ENCODE measurements at places on chromosomes 7 and 10. TPM values are rescaled to one million over a fixed set of nuclear protein-coding genes. Genes with fewer than 3 reads are reported as not detected.
A peak's percentile ranks its signal among the peaks of the same experiment; 100 is the strongest.

DNA sequence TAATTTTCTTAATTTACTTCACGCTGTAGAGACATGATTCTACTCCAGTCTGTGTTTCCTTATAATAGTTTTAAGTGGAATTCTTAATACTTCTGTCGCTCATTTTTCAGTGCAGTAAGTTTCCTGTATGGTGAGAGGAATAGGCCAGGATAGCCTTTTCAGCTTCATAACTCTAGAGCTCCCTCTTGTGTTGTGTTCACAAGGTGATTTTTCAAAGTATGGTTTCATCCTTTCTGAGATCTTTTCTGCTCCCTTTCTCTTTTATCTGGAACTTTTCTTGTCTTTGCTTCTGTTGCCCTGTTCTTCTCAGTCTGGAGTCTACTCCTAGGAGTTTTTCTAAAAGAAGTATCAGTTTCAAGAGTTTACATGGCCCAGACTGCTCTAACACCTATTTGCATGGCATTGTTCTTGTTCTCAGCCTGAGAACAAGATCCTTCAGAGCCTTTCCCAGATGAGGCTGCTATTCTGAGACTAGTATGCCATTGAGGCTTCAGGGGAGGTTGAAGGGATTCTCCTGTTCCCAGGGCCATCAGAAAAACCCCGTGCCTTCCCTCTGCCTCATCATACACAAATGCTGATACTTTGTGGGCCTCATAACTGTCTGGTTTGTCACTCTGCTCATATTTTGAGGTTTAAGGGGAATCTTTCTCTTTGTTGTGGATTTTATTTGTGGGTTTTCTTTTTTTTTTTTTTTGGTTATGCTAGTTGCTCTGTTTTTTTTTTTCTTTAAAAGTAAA lies 21.8 kb downstream of the NET1 start:
- H3K4me3 ChIP-seq = no peak overlapping the region
- H3K4me1 ChIP-seq = peaks cover 6% of the 10 kb centered on the region
- no peaks in the 10 kb centered on the region for H3K36me3 ChIP-seq

The LIPM gene
- not detected for total RNA-seq

DNA sequence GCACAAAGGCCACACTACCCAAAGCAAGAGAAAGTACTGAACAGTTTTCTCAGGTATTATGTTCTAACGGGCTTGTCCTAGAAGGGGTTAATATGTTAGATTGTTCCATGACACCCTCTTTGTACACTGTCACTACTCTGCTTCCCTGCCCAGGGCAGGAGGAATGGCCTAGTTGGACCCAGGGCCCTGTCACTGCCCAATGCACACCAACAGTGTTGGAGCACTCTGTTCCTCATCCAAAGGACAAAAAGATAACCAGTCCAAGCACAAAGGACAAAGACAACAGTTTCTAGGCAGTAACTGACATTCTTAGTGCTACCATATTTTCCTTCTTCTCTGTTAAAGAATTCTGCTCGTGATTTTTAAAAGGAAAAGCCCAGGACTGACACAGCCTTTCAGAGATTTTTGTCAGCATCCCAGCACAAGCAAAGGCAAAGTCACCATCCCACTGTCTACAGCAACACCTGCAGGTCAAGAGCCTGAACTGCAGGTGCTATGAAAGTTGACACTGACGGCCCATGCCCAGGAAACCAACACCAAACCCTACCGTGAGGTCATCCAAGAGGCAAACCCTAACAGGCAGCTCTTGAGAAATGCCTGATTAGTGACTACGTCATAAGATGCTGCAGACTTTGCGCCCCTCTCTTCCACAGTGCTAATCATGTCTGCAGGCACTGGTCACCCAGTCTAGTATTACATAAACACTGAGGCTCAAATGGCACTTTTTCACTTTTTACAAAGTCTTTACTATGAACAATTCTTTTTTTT lies 13.2 kb downstream of the NUDCD3 start:
- H3K27ac ChIP-seq = no peak overlapping the region
- H3K4me1 ChIP-seq = peaks cover 20% of the 10 kb centered on the region
- H3K4me3 ChIP-seq = no peak overlapping the region
- peak; percentile 68 for DNase-seq

- DNase-seq = no peak
- H3K36me3 ChIP-seq = no peaks in the 10 kb centered on the region
- H3K4me3 ChIP-seq = no peak overlapping the region
- H3K4me1 ChIP-seq = peaks cover 30% of the 10 kb centered on the region
Observed at GRCh38 chr7:7152315-7152714, 30.0 kb upstream of the C1GALT1 start.

The TYW1B gene
- 8.4 TPM for total RNA-seq

The GTF2I gene
- 156 TPM for total RNA-seq

DNA sequence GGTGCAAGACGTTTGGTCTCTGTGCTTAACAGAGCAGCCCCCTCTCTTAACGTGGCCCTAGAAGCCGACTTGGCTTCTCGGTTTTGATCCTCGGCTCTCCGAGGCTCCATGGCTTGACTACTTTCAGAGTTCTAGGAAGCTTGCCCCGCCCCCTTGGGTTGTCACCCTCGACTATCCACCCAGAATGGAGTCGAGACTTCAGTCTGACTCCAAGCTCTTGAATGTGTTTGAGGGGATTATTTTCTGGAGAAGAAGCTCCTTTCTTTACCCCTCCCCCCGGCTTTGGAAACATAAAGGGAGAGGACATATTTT lies 448 bp downstream of the SEC24C start:
- H3K4me3 ChIP-seq = peak overlapping the region; percentile 95
- H3K27ac ChIP-seq = peak overlapping the region; percentile 97
- H3K4me1 ChIP-seq = peaks cover 43% of the 10 kb centered on the region
- peaks cover 9% of the 10 kb centered on the region for H3K36me3 ChIP-seq

The RBAK gene
- 20.3 TPM for total RNA-seq

The OIT3 gene
- not detected for total RNA-seq

- peaks cover 6% of the 10 kb centered on the region for H3K4me1 ChIP-seq
- peaks cover 27% of the 10 kb centered on the region for H3K36me3 ChIP-seq
- no peak for DNase-seq
- no peak overlapping the region for H3K27ac ChIP-seq
- no peak overlapping the region for H3K4me3 ChIP-seq
Observed at GRCh38 chr7:105126436-105126975, 112.5 kb downstream of the KMT2E start.

DNA sequence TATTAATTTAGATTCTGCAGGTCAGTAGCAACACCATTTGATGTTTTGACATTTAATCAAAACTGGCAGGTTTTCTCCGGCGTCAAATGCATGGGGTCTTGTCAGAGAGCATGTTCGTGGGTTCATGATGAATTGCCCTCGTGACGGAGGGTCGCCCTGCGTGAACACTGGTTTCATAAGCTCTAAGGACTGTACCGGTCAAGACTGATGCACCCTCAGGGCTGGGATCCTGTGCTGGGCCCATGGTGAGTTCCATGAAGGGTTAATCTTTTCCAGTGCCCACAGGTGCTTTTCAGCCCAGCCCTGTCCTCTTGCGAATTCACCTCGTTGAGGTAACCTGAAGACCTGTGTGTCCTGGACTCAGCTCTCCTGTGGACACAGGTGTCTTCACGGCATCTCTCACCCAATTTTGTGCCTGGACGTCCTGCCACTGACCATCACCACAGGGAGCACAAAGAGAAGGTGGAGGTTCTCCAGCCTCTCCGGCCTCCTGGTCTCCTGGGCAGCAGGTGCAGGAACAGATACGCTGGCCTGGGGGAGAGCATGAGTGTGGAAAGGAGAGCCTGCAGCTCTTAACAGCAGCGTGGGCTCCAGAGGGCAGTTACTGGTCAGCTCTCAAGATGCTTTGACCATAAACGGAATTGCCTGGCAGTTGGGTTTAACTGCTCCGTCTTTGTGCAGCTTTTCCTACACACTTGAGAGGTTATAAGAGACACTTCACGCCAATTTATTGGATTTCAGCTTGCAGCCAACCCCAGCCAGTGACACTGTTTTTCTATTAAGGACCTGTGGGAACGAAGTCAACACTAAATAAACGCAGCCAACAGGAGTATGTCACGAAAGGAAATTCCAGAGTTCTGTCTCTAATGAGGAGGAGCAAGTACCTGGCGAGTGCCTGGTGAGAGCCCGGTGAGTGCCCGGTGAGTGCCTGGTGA lies 37.4 kb upstream of the CFAP46 start:
- DNase-seq = no peak
- no peaks in the 10 kb centered on the region for H3K27me3 ChIP-seq
- no peak overlapping the region for H3K4me3 ChIP-seq
- no peak overlapping the region for H3K27ac ChIP-seq

- no peak for DNase-seq
- no peaks in the 10 kb centered on the region for H3K27me3 ChIP-seq
- H3K4me1 ChIP-seq = no peaks in the 10 kb centered on the region
- no peak overlapping the region for H3K4me3 ChIP-seq
Observed at GRCh38 chr7:8747338-8747737, 313.9 kb downstream of the NXPH1 start.

- H3K4me1 ChIP-seq = no peaks in the 10 kb centered on the region
- H3K4me3 ChIP-seq = no peak overlapping the region
- DNase-seq = no peak
- H3K36me3 ChIP-seq = no peaks in the 10 kb centered on the region
Observed at GRCh38 chr7:135074096-135074495, 73.8 kb upstream of the TMEM140 start.

DNA sequence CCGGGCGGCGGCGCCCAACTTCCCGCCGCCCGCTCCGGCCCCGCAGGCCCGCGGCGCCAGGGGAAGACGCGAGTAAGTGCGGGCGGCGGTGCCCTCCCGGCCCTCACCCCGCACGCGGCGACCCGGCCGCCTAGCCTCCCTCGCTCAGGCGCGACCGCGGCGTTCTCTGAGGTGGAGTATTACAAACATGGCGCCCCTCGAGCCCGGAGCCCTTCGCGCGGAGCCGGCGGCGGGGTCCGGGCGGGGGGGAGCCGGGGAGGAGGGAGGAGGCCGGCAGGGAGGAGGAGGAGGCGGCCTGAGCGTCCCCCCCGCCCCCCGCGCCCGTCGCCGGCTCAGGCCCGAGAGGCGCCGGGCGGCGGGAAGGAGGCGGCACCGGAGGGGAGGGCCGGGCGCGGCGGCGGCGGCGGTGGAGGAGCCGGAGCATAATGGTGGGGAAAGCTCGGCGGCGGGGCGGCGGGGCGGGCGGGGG lies at the start of gene ZMYND11:
ZMYND11 (plus strand) TSS at position 324 of the 469 bp plus-strand sequence. CDS start 44,558 bp downstream, outside the sequence.
- DNase-seq = peak; percentile 67
- peak within 1 kb of the TSS; percentile 63 for H3K4me3 ChIP-seq
- no peaks in the 10 kb centered on the region for H3K27me3 ChIP-seq
- peak within 1 kb of the TSS; percentile 80 for H3K27ac ChIP-seq

GRCh38 chr7:156174428-156174827 lies 362.2 kb upstream of the SHH start:
- H3K27ac ChIP-seq = no peak overlapping the region
- H3K36me3 ChIP-seq = no peaks in the 10 kb centered on the region
- H3K27me3 ChIP-seq = no peaks in the 10 kb centered on the region
- DNase-seq = no peak

DNA sequence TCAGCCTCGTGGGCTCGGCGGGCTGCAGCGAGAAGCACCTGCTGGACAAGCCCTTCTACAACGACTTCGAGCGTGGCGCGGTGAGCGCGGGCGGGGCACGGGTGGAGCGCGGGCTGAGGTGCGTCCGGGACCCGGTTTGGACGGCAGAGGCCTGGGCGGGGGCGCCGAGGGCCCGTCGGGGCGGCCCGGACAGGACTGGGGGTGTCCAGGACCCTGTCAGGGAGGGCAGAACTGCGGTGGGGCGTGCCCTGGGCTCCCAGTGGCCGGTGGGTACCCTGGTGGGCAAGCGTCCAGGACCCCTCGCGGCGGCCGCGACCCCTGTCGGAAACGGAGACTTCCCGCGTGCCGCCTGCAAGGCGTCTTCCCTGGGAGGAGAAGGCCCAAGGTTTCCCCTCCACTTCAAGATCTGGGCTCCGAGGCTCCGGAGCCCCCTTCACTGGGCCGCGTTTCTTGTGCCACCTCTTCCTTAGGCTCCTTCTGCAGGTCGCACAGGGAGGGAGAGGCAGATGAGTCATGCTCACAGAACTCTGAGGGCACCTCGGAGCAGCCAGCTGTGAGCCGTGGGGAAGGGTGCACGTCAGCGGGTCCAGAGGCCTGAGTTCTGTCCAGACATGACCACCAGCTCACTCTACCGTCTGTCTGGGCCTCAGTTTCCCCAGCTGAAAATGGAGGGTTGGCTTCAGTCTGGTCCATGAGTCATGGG lies 485 bp downstream of the ALOX5 start:
- H3K4me1 ChIP-seq = peaks cover 20% of the 10 kb centered on the region
- DNase-seq = peak; percentile 10
- H3K36me3 ChIP-seq = no peaks in the 10 kb centered on the region
- peak overlapping the region; percentile 7 for H3K4me3 ChIP-seq
- no peak overlapping the region for H3K27ac ChIP-seq
- H3K27me3 ChIP-seq = peaks cover 4% of the 10 kb centered on the region

The CELF2 gene
- 173 TPM for total RNA-seq

The CYP2C19 gene
- total RNA-seq = not detected

The CCDC3 gene
- total RNA-seq = not detected

DNA sequence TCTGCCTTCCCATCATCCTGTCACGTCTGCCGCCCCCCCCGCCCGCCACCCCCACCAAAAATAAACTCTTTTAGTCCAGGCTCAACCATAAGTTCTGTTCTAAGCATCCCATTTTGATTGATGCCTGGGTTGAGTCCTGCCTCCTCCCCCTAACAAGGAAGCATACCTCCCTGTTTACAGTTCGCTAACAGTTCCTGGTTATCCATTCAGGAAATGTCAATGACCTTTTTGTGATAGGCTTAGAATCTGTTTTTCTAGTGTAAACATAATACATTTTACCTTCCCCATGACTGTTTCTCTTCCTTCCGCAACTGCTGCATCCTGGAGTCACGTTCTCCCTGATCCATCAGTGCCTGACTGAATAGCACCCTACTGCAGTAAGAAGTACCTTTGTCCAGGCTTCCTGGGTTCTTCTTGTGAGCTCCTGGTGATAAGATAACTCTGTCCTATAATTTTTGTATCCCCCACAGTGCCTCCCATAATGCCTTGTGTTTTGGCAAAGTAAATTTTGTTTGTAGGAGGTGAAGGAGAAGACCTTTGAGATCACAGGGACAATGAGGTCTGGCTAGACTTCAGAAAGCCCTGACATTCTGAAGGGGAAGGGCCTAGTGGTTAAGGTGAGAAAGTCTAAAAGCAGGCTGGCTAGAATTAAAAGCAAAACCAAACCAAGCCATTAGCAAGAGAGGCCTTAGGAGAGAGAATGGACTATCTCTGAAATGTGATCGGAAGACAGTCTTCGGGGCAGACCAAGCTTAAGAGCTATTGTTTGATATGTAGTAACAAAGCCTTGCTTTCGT lies 7.3 kb downstream of the AGFG2 start:
- peaks cover 6% of the 10 kb centered on the region for H3K36me3 ChIP-seq
- H3K27me3 ChIP-seq = no peaks in the 10 kb centered on the region
- H3K4me1 ChIP-seq = peaks cover 94% of the 10 kb centered on the region
- H3K4me3 ChIP-seq = peak overlapping the region; percentile 25
